ENCODE measurements at places on chromosomes 2 and 18.

DNA sequence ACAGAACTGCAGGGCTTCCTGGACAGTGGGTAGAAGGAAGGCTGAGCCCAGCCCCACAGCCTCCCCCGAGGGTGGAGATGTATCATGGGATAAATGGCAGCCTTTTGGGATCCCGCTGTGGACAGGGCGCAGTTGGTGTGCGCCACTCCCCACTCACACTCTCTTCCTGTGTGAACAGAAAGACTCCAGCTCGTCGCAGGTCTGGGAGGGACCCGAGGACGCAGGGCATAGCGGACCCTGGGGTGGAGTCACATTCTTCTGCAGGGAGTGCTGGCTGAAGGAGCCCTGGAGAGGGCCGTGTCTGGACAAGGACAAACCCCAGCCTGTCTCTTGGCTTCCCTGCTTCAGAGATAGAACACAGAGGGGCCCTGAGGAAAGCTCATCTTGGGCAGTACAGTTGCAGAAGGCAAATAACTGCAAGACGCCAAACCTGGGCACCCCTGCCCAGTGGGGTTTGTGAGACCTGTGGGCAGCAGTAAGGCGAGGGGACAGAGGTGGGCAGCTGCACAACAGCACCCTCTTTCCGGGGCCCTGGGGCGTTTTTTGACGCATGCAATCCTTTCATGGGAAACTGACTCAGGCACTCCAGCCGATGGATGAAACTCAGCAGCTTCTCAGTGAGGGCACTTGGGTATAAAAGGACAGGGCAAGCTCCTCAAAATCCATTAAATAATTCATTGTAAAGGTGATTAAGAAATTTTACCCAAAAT lies 101.9 kb downstream of the USP40 start:
- DNase-seq, result no peak

DNA sequence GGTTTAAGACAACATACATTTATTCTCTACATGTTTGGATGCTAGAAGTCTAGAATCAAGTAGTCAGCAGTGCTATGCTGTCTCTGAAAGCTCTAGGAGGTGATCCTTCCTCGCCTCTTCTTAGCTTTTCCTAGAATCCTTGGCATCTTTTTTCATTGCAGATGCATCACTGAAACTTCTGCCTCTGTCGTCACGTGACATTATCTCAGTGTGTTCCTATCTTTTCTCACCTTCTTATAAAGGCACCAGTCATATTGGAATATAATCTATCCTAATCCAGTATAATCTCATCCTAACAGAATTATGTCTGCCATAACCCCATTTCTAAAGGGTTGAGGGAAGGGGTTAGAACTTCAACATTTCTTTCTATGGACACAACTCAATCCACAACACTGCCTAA lies 851.2 kb upstream of the CRIM1 start:
- no peak for DNase-seq

DNA sequence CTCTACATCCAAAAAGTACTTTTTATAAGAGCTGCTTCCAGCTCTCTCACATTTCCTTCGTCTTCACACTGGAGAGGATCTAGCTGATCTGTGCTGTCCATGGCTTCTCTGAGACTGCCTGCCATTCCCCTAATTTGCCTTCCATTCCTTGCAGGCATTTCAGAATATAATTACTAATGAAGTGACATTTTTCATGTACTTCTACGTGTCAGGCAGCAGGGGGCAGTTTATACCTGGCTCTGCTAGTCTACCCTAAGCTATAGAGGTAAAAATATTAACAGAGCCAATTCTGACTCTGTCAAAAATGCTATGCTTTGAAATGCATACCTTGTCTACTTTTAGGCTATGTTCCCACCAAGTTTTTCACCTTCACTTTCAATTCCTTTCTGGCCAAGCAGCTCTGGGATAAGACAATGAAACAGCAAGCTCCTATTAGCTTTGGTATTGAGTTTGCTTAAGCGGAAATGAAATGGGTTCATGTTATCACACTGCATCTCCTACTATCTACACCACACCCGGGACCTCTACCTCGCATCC lies 81.9 kb downstream of the MEP1B start:
- DNase-seq, result peak; percentile 13

DNA sequence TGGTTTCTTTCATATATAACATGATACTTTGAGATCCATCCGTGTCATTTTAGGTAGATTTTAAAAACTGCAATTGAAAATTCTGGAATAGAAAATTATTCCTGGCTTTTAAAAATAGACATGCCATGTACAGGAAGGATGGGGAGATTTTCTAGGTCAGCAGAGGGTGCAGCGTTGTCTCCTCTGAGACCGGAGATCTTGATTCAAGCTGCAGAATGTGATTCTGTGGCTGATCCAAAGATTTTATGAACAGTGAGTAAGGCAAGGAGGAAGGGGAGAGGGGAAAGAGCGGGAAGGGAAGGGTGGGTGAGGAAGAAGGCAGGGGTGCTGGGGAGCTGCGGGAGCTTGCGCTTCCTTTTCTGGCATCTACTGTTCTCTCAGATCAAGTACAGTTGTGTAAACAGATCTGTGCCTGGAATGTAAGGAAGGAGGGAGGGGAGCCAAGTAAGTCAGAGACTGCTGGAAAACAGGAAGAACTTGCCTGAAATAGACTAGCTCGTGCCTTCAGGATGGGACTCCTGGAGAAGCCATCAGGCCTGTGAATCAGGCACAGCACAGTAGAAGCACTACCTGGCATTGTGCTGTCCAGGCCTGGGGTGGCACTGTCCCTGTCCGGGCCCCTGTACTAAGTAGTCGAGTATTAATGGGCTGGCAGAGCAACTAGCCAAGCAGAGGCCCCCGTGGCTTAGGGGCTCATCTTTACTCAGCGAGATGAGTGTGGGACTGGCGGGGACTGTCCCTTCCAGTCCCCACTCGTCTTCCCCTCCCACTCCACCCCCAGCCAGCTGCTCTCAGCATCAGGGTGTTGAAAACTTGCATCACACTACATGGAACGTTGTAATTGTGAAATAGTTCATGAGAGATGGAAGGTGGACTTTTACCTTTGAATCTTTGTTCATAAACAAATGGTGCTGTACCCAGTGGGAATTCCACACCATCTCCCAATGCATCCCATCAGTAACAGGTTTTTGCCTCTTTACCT lies 163.5 kb downstream of the UXS1 start:
- no peak for DNase-seq

- no peak for DNase-seq
Measured at GRCh38 chr18:24022161-24022560, 7.6 kb downstream of the TTC39C start.

GRCh38 chr18:77059294-77059916 lies 73.2 kb downstream of the MBP start:
- DNase-seq, result no peak
